ENCODE measurements at places on chromosomes 6 and 20.
A peak's percentile ranks its signal among the peaks of the same experiment; 100 is the strongest.

- DNase-seq: peak; percentile 18
These were observed 61.8 kb downstream of the RPP40 start for GRCh38 chr6:4941782-4942672.

- DNase-seq: no peak
These were observed 16.3 kb downstream of the GTSF1L start for GRCh38 chr20:43710370-43711044.

DNA sequence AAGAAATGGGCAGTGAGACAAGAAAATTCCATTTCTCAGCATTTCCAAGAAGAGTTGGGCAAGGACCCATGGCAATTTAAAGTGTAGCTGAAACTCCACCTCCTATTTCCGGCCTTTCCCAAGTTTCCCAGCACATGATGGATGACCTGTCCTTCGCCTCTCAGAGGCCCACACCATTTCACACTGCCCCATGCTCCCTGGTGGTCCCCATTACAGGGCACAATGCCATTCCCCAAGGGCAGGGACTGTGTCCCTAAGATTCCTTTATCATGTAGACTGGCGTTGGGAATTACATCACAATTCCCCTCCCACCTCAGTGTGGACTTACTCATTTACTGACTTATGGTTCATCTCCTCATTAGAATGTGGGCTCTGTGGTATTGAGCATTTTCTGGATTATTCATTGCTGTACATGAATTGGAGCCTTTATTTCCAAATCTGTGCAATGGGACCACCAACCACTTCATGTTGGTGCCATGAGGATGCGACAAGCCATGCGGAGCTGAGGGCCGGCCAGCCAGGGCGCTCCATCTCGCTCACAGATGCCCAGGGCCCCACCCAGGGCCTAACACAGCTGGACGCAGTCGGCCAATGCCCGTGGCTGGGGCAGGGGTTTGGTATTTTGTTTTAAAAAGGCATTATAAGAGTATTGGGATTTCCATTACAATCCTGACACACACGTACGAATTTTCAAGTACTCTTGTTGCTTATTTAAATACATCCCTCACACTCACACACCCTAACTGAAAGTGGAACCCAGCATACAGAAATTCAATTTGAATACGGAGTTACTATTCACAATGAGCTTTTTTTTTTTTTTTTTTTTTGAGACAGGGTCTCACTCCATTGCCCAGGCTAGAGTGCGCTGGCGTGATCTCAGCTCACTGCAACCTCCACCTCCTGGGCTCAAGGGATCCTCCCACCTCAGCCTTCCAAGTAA, 5.4 kb downstream of the ACSS1 start:
- DNase-seq: no peak

- no peak for DNase-seq
These were observed 4.9 kb downstream of the ADGRB3 start for GRCh38 chr6:68639826-68640490.

DNA sequence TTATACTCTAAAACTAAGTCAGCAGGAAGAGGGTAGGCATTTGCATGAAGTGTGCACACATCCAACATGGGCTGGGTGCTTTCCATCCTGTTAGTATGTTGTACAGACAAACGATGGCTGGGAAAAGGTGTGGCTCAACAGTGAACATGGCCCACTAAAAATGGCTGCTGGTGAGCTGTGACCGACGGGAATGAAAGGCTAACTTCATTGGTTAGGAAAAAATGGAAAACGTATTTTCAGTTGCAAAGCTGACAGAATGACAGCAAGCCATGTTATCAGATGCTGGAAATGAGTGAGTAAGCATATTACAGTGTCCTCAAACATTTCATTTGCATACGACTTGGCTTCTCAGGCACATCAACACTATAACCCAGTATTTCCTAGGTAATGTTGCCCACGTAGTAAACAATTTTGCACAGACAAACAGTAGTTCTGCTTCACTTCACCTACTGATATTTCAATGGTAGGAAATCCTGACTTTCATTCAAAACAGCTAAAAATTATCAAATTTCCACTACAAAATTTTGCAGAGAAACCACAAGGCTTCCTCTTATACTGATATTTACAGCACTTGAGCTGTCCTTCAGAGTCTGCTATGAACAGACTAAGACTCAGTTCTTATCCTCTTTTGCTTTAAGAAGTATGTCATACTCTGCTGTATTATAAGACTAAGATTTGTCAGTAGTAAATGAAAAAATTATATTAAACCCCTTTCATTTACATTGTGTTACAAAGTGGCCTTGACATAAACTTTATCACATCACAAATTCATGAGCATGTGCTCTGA, 98.9 kb downstream of the IRF4 start:
- no peak for DNase-seq

- no peak for DNase-seq
These were observed 5.5 kb downstream of the SIGLEC1 start for GRCh38 chr20:3706774-3707507.

DNA sequence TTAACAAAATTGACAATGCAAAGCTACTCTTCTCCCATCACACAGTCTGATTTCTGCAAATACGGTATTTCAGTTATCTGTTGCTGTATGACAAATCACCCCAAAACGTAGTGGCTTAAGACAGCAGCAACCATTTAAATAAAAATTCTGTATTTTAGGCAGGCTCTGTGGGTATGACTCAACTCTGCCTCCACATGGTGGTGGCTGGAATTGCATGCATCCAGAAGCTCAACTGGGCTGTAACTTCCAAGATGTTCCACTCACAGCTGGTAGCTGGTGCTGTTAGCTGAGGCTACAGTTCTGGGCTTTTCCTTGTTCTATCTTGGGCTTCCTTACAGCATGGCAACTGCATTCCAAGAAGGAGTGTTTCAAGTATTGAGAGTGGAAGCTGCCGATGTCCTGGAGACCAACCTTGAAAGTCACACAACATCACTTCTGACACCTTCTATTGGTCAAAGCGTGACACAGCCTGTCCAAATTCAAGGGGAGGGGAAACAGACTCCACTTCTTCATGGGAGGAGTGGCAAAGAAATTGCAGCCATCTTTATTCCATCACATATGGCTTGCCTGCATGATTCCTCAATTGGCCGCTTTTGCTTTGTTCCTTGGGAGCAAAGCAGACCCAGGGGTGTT, 39.7 kb upstream of the TULP1 start:
- peak; percentile 74 for DNase-seq

DNA sequence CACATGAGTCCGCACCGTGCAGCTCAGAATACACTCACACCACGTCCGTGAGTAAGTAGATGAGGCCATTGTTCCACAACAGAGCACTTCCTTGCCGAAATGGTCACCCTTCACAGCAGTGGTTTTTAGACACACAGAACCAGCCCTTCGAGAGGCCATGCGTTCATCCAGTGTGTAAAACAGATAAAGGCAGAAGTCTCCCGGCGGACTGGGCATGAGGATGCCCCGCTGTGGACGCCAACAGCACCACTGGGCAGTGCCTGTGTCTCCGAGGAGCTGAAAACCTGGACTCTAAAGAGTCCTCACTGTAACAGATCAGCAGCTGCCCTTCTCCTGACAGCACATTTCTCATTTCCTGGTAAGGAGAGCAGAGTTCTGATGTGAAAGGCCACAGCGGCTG, 75.2 kb downstream of the WDR27 start:
- no peak for DNase-seq

GRCh38 chr20:43658069-43658722, 8.7 kb upstream of the MYBL2 start:
- DNase-seq: no peak

DNA sequence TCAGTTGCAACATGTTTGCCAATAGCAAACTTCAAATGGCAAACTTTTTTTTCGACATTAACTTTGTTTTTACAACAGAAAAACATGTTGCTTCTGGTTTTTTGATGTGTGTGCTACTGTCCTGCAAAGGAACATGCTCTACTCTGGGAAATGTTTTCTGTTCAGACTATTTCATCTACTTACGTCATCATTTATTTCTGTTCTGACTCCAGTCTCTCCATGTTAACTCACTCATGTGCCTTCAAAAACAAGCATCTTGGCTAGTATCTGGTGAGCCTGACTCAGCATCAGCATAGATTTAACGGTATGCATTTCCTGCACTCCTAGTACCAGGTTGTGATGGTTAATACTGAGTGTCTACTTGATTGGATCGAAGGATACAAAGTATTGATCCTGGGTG, 36.1 kb upstream of the MAP7 start:
- no peak for DNase-seq

DNA sequence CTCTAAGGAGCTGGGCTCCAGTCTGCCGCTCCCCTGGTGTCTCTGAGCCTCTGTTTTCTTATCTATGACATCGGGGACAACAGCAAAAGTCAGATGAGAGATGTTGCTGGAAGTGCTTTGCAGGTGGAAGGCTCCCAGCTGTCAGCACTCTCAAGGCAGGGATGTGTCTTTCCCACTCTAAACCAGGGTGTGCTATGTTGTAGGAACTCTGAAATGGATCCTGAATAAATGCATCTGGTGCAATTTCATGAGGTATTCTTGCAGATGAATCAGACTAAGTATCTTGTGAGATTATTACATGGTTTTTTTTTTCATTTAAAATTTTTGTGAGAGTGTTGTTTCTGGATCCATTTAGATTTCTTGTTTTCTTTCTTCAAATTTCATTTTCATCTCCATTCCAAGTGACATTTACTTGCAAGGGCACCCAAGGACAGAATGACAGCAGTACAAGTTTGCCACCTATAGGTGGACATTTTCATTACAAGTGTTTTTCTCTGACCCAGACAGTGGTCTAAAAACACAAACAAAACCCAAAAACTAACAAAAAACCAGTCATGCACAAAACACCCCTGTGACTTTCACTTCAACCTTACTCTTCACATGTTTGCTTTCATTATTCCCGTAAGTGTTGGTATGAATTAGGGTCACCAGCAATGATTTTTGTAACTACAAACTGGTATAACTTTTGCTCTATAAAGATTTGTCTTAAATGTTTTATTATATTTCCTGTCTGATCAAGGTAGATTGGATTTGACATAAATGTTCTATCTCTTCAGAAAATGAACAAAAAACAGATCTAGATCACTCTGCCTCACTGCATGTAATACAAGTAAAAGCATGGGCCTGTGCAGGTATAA, 14.7 kb upstream of the SIM1 start:
- peak; percentile 38 for DNase-seq

DNA sequence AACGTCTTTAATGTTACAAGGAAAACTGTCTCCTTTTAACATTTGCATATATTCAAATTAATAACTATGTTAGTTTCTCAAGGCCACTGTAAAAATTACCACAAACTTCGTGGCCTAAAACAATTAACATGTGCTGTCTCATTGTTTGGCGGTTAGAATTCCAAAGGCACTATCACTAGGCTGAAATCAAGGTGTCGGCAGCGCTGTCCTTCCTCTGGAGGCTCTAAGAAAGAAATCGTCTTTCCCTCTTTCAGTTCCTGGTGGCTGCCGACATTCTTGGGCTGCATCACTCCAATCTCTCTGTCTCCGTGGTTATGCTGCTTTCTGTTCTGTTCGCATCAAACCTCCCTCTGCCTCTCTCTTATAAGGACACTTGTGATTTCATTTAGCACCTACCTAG, 4.2 kb downstream of the TPD52L1 start:
- no peak for DNase-seq
